ENCODE measurements at places on chromosomes 16 and 17.

DNA sequence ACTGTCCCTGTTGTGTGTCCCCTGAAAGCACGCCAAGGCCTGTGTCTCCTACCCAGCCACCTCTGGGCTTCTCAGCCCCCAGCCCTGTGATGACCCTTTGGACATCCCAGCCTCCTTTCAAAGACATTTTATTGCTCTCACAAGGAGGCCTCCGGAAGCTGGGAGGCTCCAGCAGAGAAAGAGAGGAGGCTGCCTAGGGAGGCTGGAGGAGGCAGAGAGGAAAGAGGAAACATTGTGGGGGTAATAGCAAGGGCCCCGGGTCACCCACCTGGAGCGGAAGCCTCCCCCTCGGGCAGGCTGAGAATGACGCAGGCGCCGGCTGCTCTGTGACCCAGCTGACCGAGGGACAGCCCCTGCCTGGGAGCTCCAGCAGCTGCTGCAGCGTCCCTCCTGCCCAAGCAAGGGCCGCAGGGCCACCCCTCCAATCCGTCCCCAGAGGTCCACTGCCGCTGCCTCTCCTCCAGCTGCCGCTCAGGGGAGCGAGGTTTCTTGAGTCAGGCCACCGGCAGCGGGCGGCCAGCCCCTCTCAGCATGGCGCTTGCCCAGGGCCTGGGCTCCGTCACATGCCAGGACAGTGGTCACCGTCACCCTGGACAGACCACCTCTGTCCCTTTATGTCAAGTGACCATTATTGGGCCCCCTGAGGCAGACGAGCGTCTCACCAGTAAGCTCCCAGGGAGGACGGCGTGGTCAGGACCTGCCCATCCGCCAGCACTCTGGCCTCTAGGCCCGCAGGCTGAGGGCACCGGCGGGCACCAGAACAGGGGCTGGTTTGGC is 29.3 kb downstream of the ACTG1 start:
- peak; percentile 80 for DNase-seq

DNA sequence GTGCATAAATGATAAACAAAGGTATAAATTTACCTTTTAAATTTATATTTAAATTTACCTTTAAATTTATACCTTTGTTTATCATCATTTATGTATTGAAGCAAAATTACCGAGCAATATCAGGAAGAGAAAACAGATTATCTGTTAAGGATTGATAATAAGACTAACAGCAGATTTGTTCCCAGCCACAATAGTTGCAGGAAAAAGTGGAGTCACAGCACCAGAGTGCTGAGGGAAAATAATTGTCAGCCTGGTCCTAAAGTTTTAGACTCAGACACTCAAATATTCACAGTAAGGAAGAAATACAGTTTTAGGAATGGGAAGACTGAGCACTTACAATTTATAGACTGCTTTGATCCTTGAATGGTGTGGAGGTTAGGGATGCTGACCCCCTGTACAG is 117.2 kb downstream of the MAP2K4 start:
- DNase-seq = no peak

DNA sequence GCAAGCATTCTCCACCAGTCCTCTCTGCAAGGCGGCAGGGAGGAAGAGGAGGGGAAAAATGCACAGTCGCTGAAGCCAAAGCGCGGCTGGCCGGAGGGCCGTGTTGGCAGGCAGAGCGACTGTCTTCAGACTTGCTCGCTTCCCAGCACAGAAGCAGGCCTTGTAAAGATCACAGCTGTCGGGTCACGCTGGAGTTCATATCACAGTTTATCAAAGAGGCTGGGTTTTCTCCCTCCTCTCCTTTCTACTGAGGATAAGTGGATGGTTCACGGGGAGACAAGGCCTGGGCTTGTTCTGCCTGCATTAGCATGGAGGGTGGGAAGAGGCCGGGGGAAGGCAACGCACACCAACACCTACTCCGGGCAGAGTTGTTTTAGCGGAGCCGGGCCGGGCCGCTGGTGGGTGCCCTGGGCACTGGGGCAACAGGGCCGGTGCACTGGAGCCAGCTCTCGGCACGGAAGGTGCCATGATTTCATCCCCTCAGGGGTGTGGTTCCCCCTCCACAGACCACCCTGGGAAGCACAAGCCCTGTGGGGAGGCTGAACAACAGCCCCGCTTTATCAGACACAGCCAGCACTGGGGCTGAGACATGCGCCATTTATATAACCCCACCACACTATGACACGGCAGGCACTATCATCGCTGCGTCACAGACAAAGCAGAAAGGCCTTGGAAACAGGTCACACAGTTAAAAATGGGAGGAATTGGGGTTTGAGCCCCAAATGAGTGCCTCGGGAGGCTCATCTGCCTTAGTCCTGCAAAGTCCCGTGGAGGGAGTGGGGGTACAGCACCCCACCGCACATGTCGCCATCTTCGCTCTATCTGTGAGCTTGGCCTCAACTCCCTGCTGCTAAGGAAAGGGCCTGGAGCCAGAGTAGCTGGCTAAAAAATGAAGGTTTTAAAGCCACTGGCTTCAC is 40.3 kb upstream of the MTSS2 start:
- no peak for DNase-seq

DNA sequence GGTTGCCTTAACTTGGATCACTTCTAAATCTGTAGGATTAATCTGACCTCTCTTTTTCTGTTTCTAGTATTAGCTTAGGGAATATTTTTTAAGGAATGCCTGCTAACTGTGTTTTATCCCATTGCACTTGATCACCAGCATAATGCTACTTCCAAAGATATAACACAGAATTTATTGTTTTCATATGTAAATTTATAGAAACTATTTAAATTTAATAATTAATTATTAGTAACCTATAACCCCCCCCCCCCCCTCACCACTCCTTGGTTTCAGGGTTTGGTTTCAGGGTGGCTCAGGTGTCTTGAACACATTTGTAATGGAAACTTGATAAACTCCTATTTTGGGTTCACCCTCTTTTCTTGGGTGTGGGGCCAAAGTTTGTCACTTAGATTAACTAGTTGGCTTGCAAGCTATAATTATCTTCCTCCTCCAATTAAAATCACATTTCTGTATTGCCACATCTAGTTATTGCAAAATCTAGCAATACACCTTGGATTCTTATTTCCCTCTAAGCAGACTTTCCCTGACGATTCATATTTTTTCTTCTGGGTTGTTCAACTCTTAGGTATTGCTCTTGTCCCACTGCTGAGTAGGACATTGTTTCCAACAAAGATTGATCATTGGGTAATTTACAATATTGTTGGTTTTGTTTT is 18.3 kb downstream of the KRT12 start:
- DNase-seq = no peak

DNA sequence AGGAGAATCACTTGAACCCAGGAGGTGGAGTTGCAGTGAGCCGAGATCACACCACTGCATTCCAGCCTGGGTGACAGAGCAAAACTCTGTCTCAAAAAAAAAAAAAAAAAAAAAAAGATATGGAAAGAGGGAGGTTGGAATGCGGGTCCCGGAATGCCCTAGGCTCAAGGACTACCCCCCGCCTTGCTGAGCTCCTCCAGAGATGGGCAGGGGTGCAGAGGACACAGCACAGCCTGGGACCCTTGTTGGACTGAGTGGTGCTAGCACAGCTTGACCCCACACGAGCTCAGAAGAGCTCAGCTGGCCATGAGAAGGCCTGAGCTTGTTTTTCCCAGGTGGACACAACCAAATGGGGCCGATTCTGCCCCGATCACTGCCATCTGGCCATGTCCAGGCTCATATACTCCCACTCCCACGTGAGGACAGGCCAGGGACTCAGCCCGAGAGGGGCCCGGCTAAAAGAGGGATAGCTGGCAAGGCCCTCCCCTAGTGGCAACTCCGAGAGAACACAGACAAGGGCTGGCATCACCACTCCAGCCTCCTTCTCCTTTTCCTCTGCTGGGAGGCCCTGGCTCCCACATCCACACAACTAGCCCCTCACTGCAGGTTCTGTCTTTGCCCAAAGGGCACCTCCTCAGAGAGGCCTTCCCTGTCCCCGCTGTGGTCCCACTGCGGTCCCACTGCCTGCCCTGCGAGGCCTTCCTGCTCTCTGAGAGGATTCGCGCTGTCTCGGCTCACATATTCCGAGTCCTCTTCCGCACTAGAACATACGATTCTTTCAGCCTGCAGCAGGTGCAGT is 11.0 kb downstream of the SGCA start:
- no peak for DNase-seq

DNA sequence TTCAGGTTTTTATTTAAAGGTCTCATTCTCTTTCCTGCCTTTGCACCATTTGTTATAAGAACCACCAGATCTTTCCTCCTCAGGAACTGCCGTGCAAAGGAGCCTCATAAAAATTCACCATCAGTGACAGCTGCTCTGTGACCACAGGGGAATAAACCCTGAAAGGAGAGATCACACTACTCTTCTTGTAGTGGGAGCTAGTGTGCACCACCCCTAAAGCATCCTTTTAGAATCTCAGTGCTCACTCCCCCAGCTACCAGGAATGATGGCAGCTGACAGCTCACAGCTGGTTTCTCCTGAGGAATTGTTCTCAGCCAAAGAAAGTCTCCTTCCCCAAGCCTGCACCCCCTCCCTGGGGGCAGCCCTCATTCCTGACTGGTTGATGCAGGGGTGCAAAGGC is 18.7 kb downstream of the VAT1L start:
- DNase-seq = no peak

- DNase-seq = no peak
Measured at GRCh38 chr17:43540821-43541674, 5.1 kb downstream of the ETV4 start.

GRCh38 chr17:48439875-48440505 is 10.0 kb upstream of the SKAP1 start:
- DNase-seq = no peak

GRCh38 chr16:22123146-22123545 is 30.8 kb downstream of the VWA3A start:
- no peak for DNase-seq

DNA sequence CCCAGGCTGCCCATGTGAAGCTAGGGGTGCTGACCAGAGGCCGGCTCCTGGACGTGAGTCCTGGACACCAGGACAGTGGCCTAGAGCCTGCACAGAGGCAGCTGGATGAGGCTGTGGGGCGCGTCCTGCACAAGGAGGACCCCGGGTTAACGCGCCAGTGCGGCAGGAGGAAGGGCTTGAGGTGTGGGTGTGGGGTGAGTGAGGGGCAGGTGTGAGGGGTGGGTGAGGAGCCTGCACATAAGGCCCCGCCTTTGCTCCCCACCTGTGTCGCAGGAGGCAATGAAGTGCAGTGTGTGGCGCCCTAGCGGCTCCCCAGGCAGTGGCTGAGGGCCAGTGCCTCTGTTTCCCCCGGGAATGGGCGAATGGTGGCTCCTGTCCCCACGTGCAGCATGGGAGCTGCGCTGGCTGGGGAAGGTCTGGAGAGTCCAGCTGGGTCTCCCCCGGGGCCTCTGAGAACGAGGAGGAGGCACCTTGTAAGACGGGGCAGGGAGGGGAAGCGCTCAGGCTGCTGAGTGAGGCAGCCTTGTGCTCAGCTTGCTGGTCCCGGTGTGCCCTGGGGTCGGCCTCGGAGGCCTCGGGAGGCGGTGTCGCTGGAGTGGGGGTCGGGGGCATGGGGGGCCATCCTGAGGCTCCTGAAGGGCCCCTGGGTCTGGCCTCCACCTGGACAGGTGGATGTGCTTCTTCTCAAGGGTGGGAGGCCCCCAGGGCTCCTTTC is 3.2 kb downstream of the CD7 start:
- no peak for DNase-seq

- no peak for DNase-seq
Measured at GRCh38 chr17:53336281-53336680, 486.4 kb upstream of the KIF2B start.

All from GM13977 (cell line).